Activated T-cell treated with anti-CD3 and anti-CD28 coated beads, Interleukin-2, amount 50 U/mL, for 24 hours (primary cell): ENCODE measurements at places on chromosomes 3 and 15.

- no peak for DNase-seq
These were observed 516.9 kb upstream of the TBL1XR1 start for GRCh38 chr3:177713928-177714900.

DNA sequence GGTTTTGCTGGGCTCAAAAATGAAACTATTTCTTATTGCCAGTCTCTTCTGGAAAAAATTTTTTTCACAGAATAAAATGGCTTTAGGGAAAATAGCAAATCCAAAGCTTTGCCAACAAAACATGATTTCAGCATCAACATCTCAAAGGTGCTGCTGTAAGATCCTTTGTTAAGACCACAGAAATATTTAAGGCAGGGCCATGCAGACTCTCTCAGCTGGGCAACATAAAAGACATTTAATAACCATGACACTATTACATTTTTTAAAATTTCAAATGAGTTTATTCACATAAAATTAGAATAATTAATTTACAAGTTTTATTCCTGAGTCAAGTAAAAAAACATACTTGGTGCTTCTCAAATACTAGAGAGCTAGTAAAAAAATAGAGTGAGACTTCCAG is 527.1 kb upstream of the DPPA4 start:
- DNase-seq: no peak

DNA sequence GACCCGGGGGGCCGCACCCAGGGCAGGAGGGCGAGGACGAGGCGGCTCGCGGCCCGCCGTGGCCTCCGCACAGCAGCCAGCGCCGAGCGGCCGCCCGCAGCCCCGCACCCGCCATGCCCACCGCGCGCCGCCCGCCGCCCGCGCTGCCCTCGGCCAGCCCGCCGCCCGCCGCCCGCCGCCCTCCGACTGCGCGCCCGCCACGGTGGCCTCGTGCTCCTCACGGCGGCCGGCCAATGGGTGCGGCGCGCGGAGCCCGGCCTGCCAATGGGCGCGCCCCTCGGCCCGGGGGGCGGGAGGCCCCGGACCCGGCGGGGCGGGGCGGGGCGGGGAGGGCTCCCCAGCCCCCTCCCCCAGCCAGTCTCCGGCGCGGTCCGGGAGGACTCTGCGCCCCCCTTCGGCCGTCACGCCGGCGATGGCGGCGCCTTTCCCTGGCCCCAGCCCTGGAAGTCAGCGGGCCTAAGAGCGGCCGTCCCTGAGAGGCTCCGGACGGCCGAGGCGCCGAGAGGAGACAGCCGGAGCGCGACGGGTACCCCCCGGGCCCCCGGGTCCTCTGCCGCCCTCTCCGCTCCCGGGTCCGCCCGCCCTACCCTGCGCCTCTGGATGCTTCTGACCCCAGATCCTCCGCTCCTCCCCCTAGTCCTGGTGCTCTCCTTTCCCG is at the start of gene NT5DC2:
Gene NT5DC2, minus strand, starts transcription at position 235 of the 658 bp plus-strand sequence. Its CDS starts 120 bp downstream, at position 115.
- peak; percentile 82 for DNase-seq

DNA sequence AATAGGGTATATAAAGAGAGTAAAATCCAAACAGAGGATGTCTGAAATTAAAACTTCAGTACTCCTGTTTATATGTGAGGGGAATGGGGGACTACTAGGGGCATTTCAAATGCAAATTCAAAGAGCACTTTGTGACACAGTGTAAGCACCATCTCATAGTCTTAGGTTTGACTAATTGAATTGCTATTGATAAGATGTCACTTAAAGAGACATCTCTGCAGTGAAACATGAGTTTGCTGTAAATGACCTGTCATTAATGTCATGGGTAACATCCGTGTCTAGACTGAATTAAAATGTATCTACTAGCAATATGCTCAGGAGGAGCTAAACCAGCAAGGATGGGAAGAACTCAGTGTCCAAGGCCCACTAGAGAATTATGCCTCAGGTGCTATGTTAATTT is 41.0 kb downstream of the ROBO1 start:
- no peak for DNase-seq

- DNase-seq: no peak
These were observed 12.2 kb downstream of the SCAANT1 start for GRCh38 chr3:63900010-63900409.

DNA sequence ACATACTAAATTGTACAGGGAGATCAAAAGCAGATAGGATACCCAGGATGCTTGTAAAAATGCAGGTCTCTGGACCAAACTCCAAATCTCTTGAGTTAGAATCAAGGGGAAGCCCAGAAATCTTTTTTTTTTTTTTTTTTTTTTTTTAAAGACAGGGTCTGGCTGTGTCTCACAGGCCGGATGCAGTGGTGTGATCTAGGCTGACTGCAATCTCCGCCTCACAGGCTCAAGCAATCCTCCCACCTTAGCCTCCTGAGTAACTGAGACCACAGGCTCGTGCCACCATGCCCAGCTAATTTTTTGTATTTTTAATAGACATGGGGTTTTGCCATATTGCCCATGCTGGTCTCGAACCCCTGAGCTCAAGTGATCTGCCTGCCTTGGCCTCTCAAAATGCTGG is 373.5 kb downstream of the SHQ1 start:
- no peak for DNase-seq

DNA sequence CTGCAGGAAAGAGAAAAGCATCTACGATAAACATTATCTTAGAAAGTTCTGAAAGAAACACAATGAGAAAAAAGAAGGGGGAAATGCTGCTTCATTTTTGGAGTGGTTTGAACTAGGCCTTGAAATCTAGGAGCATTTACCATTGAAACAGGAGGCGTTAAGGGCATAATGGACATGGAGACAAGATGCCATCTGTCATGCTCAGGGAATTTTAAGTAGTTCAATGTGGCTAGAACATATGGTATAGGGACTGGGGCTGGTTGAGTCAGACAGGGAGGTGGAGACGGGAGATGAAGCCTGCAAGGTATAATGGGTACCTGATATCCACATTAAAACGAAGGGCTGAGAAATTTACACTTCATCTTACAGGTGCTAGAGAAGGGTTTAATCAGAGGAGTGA is 10.4 kb upstream of the PLAAT1 start:
- no peak for DNase-seq

DNA sequence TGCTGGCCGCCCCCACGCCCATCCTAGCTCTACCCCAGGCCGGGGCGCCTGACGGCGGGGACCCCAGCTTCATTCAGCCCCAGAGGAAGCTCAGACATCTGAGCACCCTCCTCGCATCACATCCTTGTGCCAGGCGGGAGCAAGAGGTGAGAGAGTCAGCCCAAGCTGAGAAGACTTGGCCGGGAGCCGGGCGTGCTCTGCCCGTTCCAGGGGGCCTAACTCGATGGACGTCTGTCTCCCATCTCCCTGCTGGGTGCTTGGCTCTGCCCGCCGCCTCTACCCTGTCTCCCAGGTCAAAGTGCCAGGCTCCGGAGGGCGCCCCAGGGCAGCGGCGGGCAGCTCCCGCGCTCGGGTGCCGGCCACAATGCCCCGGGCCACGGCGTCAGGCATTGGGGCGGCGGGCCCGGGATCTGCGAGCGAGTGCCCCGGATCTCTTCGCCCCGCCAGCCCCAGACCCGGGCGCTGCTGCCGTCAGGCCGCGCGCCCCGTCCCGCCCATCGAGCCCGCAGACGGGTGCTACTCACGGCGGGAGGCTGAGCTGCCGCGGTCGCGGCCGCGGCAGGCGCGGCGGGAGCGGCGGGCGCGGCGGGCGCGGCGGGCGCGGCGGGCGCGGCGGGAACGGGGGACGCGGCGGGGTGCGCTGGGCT is 388 bp downstream of the DAPK2 start:
- no peak for DNase-seq

DNA sequence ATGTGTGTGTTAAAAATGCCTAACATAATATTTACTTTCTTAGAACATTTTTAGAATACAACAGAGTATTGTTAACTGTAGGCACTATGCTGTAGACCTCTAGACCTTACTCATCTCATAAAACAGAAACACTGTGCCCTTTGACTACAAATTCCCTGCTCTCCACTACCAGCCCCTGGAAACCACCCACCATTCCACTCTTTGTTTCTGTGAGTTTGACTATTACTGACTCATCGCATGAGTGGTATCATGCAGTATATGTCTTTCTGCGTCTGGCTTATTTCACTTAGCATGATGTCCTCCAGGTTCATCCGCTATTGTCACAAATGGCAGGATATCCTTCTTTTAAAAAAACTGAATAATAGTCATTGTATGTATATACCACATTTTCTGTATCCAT is 216.7 kb upstream of the CFAP20DC start:
- DNase-seq: no peak

DNA sequence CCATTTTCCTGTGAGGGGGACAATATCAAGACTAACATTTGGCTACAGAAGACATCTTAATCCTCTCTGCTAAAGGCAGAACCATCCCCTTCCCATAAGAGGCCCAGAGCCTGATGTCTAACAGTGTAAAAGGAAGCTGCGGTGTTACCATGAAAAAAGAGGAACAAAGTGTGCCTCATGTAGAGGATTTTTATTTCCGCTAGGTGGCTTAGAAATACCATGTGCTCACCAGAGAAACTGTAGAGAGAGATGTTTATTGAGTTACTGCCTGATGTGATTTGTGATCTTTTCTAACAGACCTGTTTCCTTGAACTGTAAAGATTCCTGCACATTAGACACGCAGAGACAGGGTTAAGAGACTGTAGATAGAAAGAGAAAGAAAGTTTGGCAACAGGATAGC is 22.0 kb downstream of the OR5H15 start:
- no peak for DNase-seq

DNA sequence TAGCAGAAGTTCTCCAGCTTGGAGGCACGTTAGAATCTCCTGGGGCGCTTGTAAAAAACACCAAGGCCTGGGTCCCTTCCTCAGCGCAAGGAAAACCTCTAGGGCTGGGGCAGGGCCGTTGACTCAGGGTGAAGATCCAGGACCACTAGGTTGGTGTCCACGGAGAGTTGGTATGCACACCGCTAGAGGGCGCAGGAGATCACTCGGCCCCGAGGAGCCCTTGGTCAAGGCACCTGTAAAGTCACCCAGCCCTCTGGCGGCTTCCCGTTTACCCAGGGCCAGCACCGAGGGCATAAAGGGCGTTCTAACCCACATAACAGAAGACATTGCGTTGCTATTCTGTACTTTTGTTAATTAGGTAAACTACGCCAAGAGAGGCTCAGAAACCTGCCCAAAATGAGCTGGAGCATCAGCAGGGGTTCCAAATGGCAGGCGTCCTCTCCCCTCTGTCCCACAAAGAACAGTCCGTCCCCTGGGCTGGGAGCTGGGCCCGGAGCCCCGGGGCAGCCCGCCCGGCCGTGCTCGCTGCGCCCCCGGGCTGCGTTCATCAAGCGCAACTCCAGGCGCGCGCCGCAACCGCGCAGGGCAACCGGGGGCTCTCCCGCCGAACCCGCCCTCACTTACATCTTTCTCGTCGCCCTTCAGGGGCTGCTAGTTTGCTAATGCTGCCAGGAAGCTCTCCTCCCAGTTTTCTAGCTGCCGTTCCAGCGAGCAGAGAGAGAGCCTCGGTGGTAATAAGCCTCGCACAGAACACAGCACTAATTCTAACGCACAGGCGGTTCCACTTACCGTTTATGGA is 332.1 kb downstream of the ARRDC4 start:
- DNase-seq: peak; percentile 52

DNA sequence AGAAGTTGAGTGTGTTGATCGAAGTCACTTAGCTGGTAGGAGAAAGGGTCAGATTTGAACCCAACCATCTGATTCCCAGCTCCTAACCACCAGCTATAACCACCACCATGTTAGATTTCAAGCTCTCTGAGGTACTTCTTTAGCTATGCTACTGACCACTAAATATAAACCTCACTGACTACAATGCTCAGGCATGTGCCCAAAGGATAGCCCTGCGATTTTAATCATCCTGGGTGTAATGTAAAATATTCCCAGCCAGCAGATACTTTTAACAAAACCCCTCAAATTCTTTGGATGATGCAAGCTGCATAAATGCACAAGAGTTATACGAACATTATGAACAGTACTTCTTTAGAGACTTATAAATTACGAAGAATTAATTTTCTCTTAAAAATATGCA is 115.2 kb upstream of the TSC22D2 start:
- no peak for DNase-seq

DNA sequence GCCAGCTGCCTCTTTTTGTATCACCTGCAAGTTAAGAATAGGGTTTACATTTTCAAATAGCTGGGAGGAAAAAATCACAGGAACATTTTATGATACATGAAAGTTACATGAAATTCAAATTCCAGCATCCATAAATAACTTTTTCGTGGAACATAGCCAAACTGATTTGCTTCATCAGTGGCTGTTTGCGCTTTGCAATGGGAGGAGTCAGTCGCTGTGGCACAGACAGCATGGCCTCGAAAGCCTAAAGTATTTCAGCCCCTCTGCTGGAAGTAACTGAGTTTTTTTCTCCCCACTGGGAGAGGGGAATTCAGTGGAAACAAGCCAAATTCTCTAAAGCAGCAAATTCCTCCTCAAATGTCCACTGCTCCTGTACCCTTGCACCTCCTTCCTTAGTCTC is 271.9 kb downstream of the SUCLG2 start:
- DNase-seq: no peak

DNA sequence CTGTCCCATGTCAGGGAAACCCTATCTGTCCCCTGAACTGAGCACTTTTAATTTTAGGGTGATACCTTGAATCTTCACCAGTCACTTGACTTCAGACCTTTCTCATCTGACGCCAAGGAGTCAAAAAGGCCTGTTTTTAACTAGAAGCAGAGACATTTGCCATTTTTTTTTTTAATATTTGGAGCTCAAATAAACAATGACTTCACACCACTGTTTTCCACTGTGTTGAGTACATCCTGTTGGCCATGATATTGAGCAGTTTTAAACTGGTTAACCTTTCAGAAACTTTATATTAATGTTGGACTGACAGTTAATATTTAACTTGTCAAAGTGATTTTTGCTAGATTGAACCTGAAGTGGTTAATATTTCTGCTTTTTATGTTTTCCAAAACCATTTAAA is 28.2 kb downstream of the DAG1 start:
- DNase-seq: no peak

- no peak for DNase-seq
These were observed 311.5 kb downstream of the EDEM1 start for GRCh38 chr3:5498981-5499380.

DNA sequence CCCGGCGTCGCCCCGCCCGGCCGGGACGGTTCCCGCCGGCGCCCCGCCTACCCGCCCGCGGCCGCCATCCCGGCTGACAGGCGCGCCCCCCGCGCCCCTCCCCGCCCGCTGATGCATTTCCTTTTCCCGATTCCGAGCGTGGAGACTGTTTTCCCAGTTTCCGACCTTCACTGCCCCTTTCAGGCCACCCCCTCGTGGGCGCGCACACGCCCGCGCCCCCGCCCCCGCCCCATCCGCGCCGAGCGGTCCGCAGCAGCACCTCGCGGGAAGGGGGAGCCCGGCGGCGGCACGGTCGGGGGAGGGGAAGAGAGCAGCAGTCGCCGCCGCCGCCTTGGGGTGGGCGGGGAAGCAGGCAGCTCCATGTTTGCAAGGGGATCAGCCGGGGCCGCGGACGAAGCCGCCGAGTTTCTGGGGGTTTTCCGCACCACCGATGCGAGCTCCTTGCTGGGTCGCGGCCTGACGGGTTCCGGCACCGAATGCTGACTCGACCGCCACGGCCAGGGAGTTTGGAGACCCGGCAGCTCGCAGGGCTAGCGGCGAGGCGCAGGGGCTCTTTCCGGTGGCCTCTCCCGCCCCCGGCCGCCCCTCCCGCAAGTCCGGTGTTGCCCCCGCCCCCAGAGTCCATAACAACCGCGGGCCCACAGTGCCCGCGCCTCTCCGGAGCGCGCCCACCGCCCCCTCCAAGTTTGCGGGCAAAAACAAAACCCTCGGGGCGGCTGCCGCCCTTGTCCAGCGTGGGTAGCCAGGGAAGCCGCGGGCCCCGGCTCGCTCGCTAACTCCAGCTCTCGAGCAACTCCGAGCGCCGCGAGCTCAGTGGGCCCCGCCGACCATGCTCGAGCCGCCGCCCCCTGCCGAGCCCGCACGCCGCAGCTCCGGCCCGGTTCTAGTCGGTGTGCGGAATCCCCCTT is 3.2 kb upstream of the SIN3A start:
- peak; percentile 87 for DNase-seq
